Pulmonary artery endothelial cell (primary cell): ENCODE measurements at places on chromosomes 7 and 10. TPM values are rescaled to one million over a fixed set of nuclear protein-coding genes. Genes with fewer than 3 reads are reported as not detected.

DNA sequence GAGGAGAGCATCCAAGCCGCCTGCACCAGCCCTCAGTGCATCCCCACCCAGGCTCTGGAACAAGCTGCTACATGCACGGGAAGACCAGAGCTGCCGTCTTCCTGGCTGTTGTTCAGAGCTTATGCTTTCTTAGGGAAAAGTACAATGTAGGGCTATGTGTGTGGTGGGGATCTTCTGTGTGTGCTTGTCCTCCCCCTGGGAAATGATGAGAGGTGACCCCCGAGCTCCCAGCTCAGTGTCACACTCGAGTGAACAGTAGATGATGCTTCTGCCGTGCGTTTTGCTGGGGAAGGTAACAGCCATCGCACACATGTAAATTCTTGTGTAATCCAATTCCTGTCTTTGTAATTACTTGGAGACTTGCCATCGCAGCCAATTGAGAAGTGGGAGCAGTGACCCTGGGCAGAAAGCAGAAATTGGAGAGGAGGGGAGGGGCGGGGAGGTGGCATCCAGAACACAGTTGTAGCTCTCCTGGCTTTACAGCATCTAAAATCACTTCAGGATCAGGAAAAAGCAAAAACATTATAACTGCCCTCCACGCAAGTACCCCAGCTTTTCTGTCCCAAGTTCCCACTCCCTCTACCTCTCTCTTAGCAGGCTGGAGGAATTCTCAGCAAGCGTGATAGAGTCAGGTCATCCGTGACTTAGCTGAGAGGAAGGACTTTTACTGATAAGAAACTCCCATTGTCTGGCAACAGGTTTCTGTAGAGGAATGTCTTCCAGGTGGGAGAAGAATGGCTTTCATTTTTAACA lies 149.6 kb downstream of the TCF7L2 start:
- DNase-seq = no peak

Gene STRIP2
- total RNA-seq = 6.6 and 17.8 TPM in 2 replicates

Gene PRF1
- total RNA-seq = not detected in 2 replicates

Gene GALNT17
- not detected in 2 replicates for total RNA-seq

DNA sequence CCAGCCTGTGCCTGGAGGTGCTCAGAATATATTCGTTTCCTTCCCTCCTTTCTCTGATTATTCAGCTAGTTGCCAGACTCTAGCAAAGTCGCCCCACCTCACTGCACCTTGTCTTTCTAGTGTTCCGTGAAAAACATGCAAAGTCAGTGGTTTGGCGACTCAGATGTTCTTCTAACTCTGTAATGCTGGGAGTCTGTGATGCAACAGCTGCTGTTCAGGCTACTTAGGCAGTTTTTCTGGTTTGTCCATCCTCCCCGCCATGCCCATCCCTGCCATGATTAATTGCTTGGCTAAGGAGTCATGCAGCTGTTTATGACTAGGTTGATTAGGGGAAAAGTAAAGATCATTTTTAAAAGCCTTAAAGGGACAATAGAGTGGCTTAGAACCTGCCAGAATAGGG lies 99.4 kb downstream of the MTPN start:
- DNase-seq = no peak

- DNase-seq = no peak
Observed at GRCh38 chr10:84541289-84541637, 212.9 kb downstream of the CCSER2 start.

DNA sequence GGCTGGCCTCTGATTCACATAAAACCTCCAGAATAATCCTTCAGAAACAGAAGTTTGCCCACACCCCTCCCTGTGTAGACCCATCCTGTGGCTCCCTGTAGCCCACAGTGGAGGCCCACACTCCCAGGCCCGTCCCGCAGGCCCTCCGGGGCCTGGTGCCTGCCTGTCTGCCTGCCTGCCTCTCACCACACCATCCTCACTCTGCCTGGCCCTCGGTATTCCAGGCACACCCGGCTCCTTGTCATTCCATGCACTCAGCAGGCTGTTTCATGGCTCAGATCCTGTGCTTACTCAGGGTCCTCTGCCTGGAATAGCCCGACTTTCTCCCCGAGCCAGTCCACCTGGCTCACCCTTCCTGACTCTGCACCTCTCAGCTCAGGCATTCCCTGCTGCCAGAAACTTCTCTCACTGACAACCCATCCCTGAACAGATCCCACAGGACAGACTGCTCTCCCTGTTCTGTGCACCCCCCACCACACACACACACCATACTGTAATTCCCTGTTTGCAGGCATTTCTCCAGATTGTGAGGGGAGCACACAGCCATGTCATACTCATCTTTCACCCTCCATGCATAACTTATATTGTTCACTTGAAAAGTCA lies 498.0 kb upstream of the ZMIZ1 start:
- DNase-seq = no peak

GRCh38 chr7:37930226-37930948 lies 9.9 kb downstream of the EPDR1 start:
- DNase-seq = no peak

Gene GOT1
- 29.6 and 37.7 TPM in 2 replicates for total RNA-seq

GRCh38 chr10:85528318-85528652 lies 838.3 kb downstream of the GRID1 start:
- no peak for DNase-seq

DNA sequence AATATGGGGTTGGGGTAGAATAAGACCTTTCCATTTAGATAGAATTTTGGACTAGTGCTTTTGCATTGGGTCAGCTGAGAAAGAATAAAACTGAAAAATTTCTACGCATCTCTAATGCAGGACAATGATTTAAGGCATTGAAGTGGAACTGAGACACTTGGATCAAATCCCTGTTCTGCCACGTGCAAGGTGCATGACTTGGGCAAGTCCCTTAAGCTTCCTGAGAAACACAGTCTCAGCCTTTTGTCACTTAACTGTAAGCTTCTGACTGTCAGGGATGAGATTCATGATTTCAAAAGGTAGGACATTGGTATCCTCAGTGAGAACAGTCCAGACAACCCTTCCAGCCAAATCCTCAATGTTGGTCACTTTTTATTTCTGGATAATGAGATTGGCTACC lies 59.2 kb downstream of the ENTPD1 start:
- DNase-seq = no peak

Gene UNCX
- not detected in 2 replicates for total RNA-seq

DNA sequence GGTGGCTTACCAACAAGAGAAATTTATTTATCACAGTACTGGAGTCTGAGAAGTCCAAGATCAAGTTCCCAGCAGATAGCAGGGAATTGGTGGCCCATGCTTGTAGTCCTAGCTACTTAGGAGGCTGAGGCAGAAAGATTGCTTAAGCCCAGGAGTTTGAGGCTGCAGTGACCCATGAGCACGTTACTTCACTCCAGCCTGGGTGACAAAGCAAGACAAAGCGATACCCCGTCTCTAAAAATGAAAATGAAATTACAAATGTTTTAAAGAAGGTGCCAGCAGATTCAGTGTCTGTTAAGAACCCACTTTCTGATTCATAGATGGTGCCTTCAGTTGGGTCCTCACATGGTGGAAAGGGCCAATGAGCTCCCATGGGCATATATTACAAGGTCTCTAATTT lies 20.6 kb upstream of the ARHGAP12 start:
- no peak for DNase-seq

GRCh38 chr10:90180886-90181691 lies 479.7 kb downstream of the KIF20B start:
- no peak for DNase-seq

DNA sequence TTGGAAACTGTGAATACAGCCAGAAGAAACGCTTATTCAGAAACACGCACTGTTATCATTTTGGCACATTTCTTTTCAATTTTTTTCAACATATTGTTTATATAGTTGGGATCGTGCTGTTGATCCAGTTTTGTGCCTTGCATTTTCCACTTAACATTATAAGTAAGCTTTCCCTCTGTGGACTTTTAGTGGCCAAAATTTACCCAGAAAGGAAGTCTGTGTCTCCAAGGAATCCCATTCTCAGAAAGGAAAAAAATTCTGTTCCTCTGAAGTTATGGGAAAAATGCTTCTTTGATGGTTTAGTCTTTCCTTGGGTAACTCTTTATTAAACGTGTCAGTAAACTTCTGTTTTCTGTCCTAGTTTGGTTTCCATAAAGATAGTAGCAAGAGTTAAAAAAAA lies 280.0 kb downstream of the REEP3 start:
- DNase-seq = no peak

GRCh38 chr7:45679516-45679915 lies 105.3 kb downstream of the ADCY1 start:
- no peak for DNase-seq

GRCh38 chr7:96452146-96452545 lies 130.2 kb upstream of the SLC25A13 start:
- DNase-seq = no peak

- no peak for DNase-seq
Observed at GRCh38 chr7:57198801-57199200, 66.6 kb upstream of the ZNF479 start.
